ENCODE measurements at places on chromosomes 7 and 10. TPM values are rescaled to one million over a fixed set of nuclear protein-coding genes. Genes with fewer than 3 reads are reported as not detected.

- no peak for DNase-seq
These were observed 193.3 kb downstream of the GRM8 start for GRCh38 chr7:127059475-127059874.

DNA sequence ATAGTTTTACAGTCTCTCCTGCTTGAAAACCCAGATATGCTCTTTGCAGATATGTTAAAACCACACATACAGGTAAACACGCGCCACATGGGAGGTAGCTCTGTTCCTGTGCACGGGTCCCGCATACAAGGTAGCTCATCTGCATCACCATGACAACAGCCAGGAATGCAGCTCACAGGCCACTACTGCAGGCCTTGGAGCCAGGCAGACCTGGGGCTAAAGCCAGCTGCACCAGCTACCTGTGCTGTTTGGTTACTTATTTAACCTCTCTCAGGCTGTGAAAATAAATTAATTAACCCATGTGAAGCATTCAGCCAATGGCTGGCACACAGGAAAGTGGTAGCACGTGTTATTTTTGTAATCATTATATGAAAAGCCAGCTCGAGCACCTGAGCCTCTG, 428.3 kb downstream of the TNS3 start:
- peak; percentile 3 for DNase-seq

DNA sequence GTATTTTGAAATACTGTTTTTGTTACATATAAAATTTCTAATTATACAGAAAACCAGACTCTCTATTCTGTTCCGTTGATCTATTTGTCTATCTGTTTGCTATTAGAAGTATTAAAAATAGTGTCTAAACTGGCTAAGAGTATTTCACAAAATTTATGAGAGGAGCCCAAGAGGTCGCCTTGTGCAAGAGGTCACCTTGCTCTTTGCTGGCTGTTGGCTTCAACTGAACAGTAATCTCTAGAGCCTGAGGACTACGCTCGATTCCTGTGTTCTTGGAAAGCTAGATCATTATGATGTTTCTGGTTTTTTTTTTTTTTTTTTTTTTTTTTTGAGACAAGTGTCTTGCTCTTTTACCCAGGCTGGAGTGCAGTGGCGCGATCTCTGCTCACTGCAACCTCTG, 428.6 kb downstream of the LRMDA start:
- no peak for DNase-seq

- no peak for DNase-seq
These were observed 117.1 kb downstream of the KMT2E start for GRCh38 chr7:105131033-105131656.

- DNase-seq: no peak
These were observed at the start of gene SOSTDC1 for GRCh38 chr7:16465469-16466361. SOSTDC1 (minus strand) TSS chr7:16465738; CDS start chr7:16465668, 70 bp downstream.

DNA sequence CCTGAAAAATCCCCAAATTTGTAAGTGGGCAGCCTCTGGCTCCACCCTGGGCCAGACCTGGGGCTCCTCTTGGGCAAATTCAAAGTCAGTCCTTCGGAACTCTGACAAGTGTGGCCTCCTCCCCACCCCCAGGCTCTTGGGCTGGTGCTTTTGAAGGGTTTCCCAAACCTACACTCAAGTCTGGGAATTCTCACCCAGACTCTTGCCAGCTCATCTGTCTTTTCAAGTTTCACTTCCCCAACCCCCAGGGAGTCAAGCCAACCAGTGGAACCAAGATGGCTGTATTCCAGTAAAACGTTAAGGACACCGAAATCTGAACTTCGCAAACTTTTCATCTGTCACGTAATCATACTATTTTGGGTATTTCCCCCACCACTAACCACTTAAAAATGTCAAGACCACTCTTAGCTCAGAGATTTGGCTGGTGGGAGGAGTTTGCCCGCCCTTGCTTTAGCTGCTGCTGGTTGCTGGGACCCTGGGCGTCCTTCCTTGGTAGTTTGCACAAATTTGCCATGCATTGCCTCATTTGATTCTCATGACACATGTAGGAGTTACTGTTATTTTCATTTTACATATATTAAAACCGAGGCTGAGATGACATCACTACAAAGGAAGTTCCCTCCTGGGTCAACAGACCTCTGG, 1.7 kb upstream of the MYO1G start:
- no peak for DNase-seq

DNA sequence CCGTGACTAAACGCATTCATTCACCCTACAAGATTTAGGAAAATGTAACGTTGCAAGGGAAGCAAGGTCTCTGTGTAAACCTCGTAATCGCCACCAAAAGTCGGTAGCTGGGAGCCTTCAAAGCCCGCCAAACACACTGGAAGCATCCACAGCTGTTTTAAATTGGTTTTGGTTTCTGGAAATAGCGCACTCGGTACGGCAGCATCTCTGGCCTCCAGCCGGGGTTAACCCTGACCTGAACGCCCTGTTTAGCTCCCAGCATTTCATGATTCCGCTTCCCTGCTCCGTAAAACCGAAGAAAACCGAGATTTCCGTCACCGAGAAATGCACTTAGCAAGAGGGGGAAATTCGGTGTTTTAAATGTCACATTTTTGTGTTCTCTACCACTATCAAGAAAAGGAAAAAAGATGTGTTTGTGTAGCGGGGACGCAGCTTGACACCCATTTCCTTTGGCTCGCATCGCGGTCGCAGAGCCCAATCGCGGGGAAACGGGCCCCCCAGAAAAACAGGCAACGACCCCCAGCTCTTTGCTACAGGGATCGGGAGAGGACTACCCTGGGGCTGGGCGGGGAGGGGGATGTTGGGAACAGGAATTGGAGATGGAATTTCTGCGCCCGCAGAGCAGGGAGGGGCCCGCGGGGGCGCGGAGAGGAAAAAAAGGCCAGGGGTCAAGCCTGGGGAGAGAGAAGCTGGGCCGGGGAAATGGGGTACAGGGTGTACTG, 646 bp downstream of the SGCE start:
- DNase-seq: peak; percentile 26

- DNase-seq: no peak
These were observed 60.5 kb downstream of the SUFU start for GRCh38 chr10:102564209-102564834.

GRCh38 chr7:128871050-128871449, 8.4 kb downstream of the ATP6V1F start:
- DNase-seq: no peak

DNA sequence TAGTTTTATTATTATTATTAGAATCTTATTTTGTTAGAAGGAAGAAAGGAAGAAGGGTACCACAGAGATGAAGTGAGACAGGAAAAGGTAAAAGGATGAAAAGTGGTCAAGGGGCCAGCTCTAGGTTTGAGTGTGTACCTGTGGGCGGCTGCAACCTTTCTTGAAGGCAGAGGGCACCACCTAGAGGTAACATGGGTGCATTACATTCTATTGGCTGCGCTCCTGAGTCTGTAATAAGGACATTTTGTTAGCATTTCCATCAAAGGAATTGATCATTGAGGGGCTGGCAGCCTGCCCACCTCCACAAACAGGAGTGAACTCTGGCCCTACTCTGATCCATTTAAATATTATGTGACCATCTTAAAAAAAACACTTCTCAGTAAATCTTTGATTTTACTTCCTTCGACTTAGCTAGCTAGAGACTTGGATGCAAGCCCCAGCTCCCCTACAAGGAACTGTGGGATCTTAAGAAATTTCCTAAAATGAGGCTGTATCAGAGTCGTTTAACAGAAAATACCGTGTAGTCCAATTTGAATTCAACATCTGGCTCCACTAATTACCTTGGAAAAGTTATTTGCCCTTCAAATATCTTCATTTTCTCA, 610.4 kb downstream of the IPMK start:
- DNase-seq: peak; percentile 48

GRCh38 chr10:22669163-22669711, 45.1 kb downstream of the PIP4K2A start:
- no peak for DNase-seq

DNA sequence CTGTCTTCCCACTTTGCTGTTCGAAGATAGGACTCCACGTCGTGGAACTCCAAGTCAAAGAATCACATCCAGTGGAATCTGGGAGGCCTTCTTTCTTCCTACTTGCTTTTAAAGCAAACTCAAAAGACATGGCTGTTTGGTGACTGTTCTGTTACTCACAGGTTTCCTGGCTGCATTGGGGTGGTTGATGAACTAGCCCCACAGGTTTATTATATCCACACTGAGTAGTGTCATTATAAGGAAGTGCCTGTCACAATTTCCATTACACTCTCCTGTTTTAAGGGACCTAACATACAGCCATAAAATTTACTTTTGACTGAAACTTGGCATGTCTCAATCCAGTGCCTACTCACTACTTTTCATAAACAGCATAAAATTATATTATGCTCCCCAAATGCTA, 287.3 kb upstream of the SP4 start:
- DNase-seq: no peak

- no peak for DNase-seq
These were observed 106.7 kb downstream of the CUX1 start for GRCh38 chr7:101924171-101924570.

GRCh38 chr7:69811476-69812308, 213.4 kb downstream of the AUTS2 start:
- no peak for DNase-seq

- DNase-seq: no peak
These were observed 25.2 kb upstream of the POT1 start for GRCh38 chr7:124954790-124955189.

GRCh38 chr7:74275401-74275881, 13.8 kb upstream of the CLIP2 start:
- DNase-seq: no peak

- no peak for DNase-seq
These were observed 54.3 kb downstream of the EPDR1 start for GRCh38 chr7:37974711-37975110.

The SFTPA1 gene
- total RNA-seq: not detected

The PNLIP gene
- total RNA-seq: not detected

The IQUB gene
- 0.56 TPM for total RNA-seq

The CLCN1 gene
- total RNA-seq: 0.09 TPM

The STEAP1B gene
- total RNA-seq: 9.5 TPM

The DGKB gene
- total RNA-seq: 0.98 TPM

The PRTFDC1 gene
- 26.7 TPM for total RNA-seq

The ARPC1B gene
- 71.6 TPM for total RNA-seq

The AOAH gene
- not detected for total RNA-seq

Measured in neural crest cell (in vitro differentiated cells).